ENCODE measurements at places on chromosomes 6 and 20.

- DNase-seq = no peak
Measured at GRCh38 chr20:3751675-3752385, 15.7 kb downstream of the ADISSP start.

DNA sequence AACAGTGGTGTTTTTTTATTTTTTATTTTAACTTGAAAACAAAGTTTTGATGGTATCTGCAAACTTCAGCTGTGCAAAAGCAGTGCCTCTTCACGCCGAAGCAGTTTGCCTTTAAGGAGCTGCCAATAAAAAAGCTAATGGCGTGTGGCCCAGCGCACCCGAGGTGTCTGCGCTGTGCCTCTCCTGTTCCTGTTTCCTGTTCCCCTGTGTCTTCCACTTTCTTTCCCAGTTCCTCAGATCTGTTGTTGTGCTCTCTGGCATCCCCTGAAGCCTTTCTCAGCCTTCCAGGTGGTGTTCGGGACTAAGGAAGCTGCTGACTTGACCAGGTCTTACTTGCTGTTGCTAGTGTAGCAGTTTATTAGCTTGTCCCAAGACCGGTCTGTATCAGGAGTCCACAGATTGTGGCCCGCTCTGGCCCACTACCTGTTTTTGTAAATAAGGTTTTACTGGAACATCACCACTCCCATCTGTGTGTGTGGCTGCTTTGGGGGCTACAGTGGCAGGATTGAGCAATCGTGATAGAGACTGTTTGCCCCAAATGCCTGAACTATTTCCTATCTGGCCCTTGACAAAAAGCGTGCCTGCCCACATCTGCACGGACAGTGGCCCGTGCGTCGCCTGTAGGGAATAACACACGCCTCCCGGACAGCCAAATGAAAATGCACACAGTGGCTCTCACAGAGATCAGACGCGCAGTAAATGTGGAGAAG is 178.3 kb downstream of the TMEM242 start:
- no peak for DNase-seq

GRCh38 chr20:4657096-4657495 is 64.6 kb upstream of the PRND start:
- no peak for DNase-seq

- DNase-seq = no peak
Measured at GRCh38 chr20:46362921-46363867, 43.2 kb downstream of the ELMO2 start.

- DNase-seq = no peak
Measured at GRCh38 chr6:105981002-105981887, 104.9 kb upstream of the PRDM1 start.

DNA sequence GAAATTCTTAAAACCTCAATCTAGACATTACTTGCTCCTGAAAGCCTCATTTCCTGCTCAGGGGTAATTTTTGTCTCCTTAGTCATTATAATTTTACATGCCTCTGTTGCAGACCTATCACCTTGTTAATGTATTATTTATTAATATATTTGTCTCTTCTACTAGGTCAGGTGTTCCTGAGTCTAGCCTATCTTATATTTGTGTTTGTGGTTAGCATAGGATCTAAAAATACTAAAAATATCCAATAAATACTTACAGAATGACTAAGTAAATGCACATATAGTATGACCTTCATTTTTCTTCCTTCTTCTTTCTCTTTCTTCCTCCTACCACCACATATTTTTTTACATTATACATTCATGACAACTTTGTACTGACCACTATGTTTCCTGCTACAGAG is 268.9 kb upstream of the HS3ST5 start:
- DNase-seq = no peak

- no peak for DNase-seq
Measured at GRCh38 chr20:38148328-38149102, 16.6 kb downstream of the TGM2 start.

DNA sequence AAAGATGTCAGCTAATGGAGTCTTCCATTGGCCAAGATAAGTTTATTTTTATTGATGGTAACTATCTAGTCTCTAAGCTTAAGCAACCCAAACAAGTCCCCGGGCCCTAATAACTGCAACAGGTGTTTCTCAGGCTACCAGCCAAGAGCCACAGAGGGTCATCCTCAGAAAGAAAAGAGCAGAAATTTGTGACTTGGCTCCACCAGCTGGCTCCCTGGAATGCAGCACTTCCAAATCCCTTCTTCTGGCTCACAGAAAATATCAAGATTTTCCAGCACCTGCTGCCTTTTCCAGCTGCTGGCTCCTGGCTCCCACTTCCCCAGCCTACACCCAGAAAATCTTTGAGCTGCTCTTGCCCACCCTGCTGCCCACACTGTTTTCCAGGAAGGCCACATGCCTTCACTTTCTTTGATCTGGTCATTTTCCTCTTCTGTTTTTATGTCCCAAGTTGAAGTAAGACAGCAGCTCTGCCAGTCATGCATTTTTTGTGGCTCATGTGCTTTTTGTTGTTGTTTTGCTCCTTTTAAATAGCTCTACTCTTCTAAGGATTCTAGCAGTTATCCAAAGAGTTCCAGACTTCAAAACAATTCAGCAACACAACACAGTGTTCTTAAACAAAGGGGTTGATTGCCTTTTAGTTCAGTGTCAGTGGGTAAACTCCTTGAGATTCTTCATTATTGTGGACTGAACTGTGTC is 151.0 kb upstream of the SMLR1 start:
- no peak for DNase-seq

GRCh38 chr20:10501402-10501801 is 66.3 kb downstream of the SLX4IP start:
- DNase-seq = no peak

DNA sequence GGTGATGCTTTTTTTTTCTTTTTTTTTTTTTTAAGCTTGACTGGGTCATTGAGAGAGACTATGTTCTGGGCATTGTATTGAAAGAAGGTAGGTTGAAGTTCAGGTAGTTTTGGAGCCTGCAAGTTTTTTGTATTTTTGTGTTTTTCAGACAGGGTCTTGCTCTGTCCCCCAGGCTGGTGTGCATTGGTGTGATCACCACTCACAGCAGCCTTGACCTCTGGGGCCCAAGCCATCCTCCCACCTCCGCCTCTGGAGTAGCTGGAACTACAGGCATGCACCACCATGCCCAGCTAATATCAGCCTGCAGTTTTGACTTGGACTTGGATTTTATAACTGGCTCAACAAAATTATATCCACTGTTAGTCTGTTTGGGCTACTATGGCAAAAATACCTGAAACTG is 31.7 kb upstream of the TFAP2A start:
- no peak for DNase-seq

DNA sequence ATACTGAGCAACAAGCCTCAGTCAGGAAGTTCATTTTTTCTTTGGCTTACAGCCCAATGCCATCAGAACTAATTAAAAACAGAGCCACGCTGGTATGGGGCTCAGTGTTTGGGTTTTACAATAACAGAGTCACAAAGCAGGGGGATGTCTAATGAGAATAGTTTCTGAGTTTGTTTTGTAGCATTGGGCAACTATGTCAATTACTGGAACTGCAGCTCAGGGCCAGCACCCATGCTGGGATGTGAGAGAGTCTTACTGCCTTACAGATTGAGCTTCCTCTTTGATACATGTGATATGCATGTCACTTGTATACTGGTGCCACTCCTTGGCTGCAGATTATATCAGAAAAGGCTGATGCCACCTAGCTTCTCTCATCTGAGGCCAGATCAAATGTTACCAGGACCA is 117.6 kb downstream of the TFAP2B start:
- DNase-seq = no peak

GRCh38 chr6:20722455-20722854 is 188.2 kb downstream of the CDKAL1 start:
- no peak for DNase-seq

- no peak for DNase-seq
Measured at GRCh38 chr6:27617700-27618689, 145.1 kb upstream of the ZNF184 start.

- DNase-seq = no peak
Measured at GRCh38 chr20:4332121-4332860, 316.9 kb upstream of the RNF24 start.

DNA sequence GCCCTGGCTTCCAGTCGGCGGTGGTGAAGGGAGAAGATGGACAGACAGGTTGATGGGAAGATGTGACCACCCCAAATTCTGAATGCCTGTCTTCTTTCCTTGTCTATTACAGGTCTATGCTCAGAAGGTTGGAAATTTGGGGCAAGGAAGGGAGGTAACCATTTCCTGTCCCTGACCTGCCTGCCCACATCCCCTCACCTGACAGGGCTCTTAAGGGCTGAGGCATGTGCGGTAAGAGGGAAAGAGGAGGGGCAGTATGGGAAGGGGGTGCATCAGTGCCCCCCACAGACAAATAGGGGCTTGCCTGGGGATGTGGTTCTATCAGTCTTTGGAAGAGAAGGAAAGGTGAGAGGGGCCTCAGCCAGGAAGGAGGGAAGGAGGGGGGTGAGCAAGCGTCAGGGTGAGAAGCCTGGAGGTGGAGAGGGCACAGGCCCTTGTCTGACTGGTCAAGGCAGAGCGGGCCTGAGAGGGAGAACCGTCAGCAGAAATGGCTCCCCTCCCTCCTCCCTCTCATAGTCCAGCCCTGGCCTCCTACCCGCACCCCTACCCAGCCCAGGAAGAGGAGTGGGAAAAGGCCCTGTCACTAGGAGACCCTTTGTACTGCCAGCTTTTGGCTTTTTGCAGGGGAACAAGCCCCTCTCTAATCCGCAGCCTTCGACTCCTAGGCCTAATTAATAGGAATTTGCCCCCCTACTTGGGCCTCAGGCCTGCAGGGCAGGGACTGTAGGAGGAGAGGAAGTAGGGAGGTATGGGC is 104.4 kb upstream of the FOXP4 start:
- no peak for DNase-seq

DNA sequence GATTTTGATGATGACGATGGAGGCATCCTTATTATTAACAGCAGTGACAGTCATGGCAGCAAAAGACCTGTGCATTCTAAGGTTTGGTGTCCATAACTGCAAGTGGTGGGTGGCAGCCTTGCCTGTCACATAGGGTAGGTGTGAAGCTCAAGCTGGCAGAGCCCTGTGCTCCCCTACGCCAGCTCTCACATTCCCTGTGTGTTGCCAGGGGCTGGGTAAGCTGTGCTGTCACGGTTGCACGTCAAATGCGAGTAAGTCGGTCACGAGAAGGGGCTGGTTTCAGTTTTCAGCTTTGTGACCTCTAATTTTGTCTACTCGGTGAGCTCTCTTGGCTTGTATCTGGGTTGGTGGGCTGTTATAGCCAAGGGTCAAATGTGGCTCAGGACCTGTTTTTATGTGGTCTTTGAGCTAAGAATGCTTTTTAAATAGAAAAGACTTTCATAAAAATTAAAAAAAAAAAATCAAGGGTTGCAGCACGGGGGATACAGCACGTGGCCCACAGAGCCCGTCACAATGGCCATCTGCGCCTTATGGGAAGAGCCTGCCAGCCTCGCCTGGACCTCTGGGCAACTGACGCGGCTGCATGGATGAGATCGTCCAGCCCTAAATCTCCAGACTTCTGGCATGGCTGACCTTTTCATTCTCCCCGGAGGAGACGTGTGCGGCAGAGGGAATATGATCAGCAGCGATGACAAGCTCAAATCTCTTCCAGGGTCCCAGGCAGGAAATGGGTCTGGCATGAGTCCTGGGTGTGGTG is 148.5 kb downstream of the PHACTR3 start:
- peak; percentile 45 for DNase-seq

DNA sequence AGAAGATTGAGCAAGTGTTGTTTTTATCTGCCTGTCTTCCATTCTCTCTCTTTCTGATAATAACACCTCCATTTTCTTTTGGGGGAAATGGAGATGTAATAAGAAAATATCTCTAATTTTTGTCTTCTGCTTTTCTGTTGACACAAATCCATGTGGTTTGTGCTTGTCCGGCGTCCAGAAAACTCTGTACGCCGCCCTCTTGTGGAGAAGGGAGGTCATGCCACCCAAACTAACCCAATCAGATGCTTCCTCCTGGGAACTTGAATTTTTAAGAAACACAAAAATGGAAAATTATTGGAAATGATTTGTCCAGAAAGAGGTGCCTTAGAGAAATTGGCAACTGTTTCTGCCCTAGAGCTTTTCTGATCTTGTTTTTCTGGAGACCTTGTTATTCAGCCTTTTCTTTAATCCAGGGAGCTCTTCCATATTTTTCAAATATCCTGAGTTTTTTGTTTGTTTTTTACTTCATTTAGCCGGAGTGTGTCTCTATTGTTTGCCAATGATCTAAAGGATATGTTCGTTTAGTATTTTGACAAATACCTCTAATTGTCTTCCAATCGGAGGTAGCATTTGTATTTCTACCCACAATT is 17.8 kb upstream of the FNDC1 start:
- no peak for DNase-seq

DNA sequence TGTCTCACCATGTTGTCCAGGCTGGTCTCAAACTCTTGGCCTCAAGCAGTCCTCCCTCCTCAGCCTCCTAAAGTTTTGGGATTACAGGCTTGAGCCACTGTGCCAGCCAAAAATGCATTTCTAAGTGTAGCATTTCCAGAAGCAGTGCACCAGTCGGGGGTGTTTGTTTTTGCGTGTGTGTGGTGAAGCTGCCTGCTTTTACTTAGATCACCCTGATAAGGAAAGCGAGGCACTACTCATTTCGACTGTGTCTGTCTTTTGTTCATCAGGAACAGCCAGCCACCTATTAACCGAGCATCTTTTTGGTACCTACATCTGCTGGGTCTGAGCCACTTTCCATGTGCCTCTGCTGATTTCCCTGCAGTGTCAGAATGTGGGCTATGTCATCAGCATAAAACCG is 18.7 kb downstream of the SIRT5 start:
- DNase-seq = no peak

DNA sequence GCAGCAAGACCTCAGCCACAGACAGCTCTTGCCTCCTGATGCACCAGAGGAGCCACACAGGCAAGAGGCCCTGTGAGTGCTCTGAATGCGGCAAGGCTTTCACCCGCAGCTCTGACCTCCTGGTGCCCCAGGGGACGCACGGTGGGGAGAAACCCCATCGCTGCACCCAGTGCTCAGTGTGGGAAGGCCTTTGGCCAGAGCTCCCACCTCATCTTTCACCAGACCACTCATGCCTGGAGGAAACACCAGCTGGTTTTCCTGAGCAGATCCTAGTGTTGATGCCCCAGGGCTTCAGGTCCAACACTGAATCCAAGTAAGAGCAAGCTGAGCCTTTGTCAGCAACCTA is 37.0 kb upstream of the XRN2 start:
- DNase-seq = no peak

DNA sequence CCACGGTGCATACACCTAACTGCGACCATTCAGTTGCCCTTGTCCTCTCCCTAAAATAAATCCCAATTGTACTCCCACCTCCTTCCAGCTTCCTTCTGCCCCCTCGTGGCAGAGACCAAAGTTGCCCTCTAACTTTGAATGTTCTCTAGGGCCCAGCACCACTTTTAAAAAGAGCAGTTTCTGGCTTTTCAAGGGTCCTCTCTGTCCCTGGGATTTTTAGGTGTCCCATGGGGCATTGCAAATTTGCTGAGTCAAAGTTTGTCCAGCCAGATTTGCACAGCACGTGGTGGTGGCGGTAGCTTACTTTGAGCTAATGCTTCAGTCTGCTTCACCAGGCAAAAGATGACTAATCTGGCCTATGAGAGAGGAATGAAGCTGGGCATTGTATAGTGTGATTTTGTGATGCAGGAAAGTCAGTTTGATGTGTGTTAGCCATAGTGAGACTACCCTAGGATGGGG is 100.2 kb downstream of the PERP start:
- DNase-seq = no peak
